ENCODE measurements at places on chromosomes 5 and 9. TPM values are rescaled to one million over a fixed set of nuclear protein-coding genes. Genes with fewer than 3 reads are reported as not detected.

DNA sequence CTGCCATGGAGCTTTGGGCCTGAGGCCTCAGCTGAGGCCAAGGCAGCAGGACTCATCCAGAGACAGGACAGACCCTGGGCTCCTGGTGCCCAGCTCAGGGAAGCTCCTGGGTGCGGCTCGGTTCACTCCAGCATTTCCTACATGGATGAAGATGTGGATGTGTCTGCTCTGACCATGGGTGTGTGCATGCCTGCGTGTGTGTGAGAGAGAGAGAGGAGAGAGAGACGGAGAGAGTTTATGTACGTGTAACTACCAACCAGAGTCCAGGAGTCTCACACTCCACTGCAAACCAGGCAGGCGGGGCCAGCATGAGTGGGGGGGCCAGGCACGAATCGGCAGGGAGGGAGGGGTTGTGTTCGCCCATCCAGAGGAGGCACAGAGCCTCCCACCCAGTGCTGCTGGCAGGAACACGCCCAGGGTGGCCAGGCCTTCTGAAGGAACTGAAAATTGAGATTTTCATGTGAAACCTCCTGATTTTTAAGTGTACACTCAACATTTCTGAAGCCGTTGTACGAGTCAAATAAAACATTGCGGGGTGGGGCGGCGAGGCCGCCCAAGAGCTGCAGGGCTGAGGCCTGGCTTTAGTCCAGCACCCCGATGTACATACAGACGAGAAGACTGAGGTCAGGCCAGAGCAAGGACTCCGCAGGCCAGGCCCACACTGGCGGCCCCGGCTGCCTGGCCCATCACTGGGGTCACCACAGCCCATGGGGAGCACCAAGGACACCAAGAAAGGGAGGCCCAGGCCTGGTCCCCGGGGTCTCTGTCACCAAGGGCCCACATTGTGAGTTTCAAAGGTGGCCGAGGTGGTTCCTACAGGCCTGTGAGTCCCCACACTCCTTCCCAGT, 88.7 kb downstream of the ADAMTS2 start:
- no peak for DNase-seq

DNA sequence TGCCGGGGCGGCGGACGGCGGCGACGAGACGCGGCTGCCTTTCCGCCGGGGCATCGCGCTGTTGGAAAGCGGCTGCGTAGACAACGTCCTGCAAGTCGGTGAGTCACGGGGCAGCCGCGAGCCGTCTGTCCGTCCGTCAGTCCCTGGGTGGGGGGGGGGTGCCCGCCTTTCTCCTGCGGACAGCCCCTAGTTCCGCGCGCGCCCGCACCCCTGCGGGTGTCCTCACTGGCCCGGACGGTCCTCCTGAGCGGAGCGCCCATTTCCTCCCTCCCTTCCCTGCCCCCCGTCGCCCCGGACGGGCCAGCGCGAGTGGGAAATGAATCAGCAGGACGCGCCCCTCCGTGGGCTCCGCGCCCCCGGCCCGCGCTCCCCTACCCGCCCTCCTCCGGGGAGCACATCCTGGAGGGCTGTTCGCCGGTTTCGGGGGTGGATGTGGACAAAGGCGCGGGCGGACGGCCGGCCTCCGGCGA, 828 bp downstream of the ZSWIM6 start:
- DNase-seq, result peak; percentile 16

CDC37L1 gene
- total RNA-seq, result 15.3 TPM

- no peak for DNase-seq
Measured at GRCh38 chr5:180915924-180916323, 17.0 kb downstream of the BTNL8 start.

GRCh38 chr5:174533751-174534241, 190.6 kb upstream of the MSX2 start:
- DNase-seq, result peak; percentile 94

RMI1 gene
- total RNA-seq, result 14.4 TPM

DNA sequence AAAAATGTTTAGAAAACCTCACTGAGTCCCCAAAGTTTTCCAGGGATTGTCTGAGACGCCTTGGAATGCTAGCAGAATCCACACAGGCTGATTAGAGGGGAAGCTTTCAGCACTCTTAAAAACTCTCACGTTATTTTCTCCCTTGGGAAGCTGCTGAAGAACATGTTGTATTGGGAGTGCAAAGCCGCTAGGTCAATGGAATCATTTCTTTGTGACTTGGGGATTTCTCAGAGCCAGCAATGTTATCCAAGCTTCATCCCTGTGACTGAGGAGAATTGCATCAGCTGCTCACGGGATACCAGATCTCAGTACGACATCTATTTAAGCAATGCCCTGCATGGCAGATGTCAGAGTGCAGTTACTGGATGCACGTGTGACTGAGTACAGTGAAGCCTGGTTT, 426.4 kb upstream of the MPDZ start:
- DNase-seq, result no peak

DNA sequence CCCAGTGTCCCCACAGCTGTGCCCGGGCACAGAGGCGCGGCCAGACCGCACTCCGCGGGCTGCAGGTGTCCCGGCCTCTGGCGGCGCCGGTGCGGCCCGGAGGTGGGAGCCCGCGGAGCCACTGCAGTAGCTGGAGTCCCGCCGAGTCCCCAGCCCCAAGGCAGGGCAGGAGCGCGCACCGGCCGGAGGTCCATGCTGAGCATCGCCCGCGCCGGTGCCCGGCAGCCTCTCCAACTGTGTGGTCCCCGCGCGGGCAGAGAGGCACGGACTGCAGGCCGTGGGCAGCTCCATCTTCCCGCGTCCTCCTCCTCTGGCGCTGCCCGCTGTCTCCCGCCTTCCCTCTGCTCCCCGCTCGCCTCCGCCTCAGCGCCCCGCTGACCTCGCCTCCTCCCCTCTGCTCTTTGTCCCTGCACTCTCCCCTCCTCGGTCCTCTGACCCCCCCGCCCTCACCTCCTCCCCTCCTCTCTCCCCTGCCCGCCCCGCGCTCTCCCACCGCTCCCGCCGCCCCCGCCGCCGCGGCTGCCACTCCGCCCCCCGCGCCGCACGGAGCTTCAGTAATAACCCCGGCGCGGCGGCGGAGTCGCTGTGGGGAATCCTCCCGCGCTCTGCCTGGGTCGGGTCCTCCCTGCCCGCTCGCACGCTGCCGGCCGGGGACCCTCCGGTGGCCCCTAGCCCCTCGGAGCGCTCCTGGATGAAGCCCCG, at the start of gene ADAMTS16:
TSS of gene ADAMTS16 (plus strand) at position 554 of the 702 bp plus-strand sequence. CDS start at position 692, 138 bp downstream.
- DNase-seq, result no peak

DNA sequence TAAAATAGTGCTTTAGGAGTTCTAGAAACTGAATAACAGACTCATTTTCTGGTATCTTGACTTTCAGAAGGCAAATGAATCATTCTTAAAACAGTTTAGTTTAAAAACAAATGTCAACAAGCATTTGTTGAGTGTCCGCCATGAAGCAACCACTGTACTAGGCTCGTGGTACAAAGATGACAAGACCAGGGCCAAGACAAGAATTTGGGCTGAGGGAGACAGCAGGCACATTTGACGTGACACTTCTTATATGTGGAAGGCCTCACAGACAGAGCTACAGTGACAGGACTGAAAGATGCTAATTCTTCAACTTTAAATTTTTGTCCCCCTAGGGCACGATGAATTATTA, 14.4 kb upstream of the ZNF131 start:
- DNase-seq, result no peak

SMAD5 gene
- total RNA-seq, result 46.0 TPM

HMCN2 gene
- not detected for total RNA-seq

DNA sequence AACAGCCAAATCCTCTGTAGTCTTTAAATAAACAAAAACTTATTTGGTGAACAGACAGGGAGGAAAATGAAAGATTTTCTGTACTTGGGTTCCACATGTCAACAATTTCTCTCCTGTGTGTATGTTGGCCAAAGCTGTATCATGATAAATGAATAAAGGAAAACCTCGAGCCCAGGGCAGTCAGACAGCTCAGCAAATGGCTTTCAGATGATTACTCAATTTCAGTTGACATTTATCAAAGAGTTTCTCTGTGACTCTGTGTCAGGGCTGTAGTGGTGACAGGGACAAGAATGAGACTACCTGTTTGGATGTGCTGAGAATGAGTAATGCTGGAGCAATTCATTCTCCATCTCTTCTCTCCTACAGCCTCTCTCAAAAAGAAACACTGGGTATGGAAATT, 45.7 kb upstream of the PTGS1 start:
- DNase-seq, result peak; percentile 40

DNA sequence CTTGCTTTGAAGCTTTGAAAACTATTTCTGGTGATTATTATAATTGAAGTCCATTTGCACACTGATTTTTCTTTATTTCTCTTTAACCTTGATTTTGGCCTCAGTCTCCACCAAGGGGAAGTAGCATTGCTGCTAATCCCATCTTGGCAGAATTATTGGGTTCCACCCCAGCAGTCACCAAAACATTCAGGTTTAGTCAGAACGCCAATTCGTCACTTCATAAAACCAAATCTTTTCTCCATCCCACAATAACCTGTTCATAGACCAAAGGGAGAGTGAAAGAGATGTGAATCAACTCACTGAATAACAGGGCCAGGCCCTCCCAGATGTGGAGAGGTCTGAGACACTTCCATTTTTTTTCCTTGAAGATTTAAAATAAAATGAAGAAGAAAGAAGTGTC, 95.1 kb upstream of the VCAN start:
- DNase-seq, result no peak

GABRA6 gene
- not detected for total RNA-seq

- no peak for DNase-seq
Measured at GRCh38 chr9:35618325-35618727, at the start of gene CD72. Gene CD72, minus strand, starts transcription at chr9:35618413. Its CDS starts 110 bp downstream, at chr9:35618303.

- no peak for DNase-seq
Measured at GRCh38 chr5:178363501-178364325, 131.1 kb upstream of the PHYKPL start.

UBE2B gene
- total RNA-seq, result 46.3 TPM

DNA sequence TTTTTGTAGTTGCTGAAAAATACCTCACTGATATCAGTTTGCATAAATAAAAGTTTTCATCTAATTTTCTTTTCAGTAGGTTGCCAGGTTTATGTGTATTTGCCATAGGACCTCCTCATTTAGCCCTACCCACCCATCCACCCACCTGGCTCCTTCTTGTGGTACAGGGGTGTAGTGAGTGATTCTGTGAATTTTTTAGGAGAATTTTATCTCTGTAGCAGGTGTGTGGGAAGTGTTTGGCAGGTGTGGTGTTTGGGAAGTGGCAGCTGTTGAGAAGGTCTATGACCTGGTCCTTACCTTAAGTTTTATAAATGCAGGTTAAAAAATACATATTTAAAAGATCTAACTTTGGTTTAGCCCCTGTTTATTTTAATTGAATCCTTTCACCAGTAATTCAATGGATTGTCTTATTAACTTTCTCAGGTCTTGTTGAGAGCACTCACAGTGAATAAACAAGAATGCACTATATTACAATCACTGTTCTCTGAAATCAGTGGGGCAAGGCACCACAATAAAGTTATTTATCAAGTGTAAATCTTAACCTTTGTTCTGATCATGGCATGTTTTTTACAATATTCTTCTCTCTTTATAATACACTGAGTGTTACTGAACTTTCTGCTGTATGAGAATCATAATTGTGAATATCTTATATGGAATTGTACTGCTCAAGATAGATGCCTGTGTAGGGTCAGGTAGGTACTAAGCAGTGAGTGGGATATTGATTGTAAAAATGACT, 189.1 kb downstream of the WDR70 start:
- DNase-seq, result no peak

All from foreskin keratinocyte (primary cell).